H7 (cell line): ENCODE measurements at places on chromosomes 7 and 10.
A peak's percentile ranks its signal among the peaks of the same experiment; 100 is the strongest.

- no peak for DNase-seq
Measured at GRCh38 chr7:75850235-75850634, 28.6 kb upstream of the RHBDD2 start.

GRCh38 chr7:152108359-152108758 lies 82.9 kb downstream of the GALNT11 start:
- DNase-seq, result peak; percentile 42

DNA sequence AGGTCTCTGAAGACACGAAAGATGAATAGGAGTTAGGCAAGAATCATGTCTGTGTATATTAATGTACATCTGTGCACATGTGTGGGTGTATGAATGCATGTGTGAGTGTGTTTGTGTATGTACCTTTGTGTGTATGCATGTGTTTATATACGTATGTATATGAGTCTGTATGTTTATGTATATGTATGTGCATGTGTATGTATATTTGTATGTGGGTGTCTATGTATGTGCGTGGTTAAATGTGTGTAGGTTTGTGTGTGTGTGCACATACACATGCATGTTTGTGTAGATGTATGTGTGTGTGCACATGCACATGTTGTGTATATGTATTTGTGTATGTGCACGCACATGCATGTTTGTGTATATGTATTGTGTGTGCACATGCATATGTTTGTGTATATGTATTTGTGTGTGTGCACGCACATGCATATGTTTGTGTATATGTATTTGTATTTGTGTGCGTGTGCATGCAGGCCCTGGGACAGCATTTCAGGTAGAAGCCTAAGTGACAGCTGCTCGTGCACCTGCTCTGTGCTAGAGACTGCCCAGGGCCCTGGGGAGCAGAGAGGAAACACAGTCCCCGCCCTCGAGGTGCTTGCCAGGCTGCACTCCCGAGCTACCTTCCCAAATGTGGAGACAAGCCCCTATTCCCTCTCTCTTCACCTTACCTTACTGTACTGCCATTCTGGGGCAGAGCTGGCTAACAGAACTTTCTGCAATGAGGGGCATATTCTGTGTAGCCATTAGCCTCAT lies 12.1 kb downstream of the PNLIPRP1 start:
- DNase-seq, result no peak

GRCh38 chr7:36244429-36244828 lies 91.4 kb downstream of the EEPD1 start:
- DNase-seq, result no peak

DNA sequence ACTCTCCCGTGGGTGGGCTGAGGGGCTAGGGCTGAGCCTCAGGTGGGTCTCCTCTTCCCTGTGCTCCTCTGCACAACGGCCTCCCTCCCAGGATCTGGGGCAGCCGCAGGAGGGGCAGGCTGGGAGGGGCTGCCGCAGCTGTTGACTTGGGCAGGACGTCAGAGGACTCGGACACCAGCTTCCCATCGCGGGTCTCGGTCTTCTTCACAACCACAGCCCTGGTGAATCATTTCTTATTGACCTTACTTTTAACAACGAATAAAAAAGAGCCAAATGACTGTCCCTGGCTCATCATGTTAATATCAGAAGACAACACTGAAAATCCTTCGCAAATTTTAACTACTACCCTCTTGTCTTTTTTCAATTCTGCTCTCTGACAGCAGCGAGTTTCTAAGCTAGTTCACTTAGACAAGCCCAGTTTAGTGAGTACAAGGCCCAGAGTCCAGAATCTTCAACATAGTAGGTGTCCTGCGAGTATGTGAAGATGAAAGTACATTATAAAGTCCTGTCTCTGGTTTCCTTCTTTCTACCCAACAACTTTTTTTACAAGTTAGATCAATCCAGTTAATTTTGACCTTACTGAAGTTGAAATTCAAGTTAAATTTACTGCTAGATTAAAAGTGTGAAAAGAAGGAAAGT lies 32.4 kb downstream of the CTNNA3 start:
- no peak for DNase-seq
